ENCODE measurements at places on chromosomes 1 and 21.

GRCh38 chr1:156705918-156706656, 704 bp upstream of the CRABP2 start:
- DNase-seq, result peak; percentile 38

DNA sequence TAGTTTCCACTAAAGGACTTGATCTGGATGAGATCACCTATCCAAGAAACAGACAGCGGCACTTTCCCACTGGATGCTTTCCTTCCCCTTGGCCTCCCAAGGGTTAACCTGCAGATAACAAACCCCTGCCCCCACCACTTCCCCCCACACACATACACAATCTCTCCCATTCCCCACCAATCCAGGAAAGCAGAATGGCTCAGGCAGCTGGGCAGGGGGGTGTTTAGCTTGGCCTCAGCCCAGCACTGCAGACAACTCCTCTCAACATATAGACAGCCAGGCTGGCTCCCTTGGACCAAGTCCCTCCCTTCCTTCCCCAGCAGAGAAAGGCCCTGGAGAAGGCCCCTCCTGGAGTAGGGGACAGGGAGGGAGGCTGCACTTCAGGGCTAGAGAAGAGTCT, 24.6 kb downstream of the PLEKHA6 start:
- no peak for DNase-seq

DNA sequence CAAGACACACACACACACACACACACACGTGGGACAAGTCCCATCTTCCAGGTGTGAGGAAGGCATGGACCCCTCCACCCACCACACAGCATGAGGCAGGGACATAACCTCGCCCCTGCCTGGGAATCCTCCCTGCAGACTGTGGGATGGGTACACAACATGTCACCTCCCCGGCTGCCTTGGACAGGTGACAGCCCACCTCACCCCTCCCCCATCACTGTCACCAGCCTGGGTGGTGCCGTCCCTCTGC, 40.7 kb downstream of the AHDC1 start:
- no peak for DNase-seq

DNA sequence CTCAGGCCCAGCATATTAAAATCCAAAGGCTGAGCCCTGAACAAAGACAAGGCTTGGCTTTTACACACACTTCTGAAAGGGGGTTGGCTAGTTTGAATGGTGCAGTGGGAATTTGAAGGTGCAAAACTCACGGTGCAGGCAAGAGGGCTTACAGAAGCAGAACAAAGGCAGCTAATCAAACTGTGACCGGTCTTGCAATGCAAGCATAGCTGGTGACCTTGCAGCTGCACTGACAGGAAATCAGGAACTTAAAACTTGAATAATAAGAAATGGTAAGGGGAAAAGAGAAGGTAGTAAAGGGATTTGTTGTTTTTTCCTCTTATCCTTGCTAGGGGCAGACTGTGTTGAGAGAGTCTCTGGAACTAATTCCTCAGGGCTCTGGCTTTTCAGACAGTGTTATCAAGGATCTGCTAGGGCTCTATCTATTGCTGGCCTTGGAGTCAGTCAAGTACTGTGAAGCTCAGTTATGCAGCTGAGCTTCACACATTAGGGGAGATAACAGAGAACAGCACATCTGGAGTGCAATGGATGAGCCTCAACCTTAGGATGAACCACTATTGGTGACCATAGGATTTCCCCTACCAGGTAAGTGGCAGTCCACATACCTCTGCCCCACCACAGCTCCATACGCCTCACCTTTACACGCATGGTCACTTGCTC, 97.6 kb downstream of the PPIAL4G start:
- no peak for DNase-seq

- DNase-seq, result no peak
These were observed 184.6 kb upstream of the JUN start for GRCh38 chr1:58968360-58968952.

DNA sequence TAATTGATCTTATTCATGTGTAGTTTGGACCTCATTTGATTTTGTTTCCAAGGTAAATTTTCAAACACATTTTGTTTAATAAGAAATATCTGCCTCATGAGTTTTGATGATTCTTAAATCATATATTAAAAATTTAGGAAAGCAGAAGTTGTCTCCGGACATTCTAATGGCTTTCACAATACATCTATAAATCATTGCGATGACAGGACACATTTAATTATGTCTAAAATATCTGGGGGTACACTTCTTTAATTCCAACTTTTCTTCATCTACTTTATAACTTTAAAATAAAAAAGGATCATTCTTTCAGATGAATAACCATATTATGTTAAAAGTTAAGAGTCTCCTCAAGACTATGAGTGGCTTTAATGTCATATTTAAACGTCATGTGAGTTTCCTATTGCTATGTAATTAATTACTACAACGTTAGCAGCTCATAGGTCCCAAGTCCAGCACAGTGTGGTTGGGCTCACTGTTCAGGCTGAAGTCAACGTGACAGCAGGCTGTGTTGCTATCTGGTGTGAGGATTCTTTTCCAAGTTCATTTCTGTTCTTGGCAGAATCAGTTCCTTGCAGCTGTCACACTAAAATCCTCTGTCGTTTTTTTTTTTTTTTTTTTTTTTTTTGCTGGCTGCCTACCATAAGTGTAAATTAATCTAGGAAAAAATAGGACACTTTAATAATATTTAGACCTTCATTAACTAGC, 893.5 kb downstream of the LTN1 start:
- DNase-seq, result no peak

- DNase-seq, result no peak
These were observed 2.8 kb downstream of the KCNN3 start for GRCh38 chr1:154867064-154867825.

DNA sequence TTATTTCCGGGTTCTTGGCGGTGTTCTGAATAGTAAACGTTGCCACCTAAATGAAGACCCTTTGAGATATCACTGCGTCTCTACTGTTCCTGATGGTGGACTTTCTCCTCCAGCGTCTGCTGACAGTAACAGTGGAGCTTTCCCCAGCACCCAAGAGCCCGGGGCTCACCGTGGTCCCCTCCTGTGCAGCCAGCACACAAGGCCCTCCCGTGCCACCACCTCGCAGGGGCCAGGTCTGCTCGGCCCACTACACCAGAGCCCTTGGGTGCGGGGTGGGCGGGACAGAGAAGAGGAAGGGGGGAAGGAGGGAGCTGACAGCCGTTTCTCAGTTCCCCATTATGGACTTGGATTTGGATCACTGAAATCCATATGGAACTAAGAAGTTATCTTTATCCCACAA, 61.2 kb upstream of the TRAPPC10 start:
- no peak for DNase-seq

DNA sequence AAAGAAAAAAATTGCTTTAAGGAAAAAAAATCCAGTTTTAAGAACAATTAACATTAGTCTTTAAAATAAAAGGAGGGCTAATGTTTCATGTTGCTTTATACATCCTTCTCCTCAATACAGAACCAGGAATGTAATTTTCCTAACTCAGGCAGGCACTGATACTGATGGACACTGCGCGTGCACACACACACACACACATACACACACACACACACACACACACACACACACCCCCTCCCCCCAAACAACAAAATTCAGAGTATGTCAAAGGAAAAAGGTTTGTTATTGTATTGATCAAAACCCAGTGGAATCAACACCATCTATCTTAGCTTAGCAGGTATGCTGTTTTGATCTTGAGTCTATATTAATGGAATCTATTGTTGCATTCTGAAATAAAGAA, 31.6 kb downstream of the PTP4A2 start:
- no peak for DNase-seq

DNA sequence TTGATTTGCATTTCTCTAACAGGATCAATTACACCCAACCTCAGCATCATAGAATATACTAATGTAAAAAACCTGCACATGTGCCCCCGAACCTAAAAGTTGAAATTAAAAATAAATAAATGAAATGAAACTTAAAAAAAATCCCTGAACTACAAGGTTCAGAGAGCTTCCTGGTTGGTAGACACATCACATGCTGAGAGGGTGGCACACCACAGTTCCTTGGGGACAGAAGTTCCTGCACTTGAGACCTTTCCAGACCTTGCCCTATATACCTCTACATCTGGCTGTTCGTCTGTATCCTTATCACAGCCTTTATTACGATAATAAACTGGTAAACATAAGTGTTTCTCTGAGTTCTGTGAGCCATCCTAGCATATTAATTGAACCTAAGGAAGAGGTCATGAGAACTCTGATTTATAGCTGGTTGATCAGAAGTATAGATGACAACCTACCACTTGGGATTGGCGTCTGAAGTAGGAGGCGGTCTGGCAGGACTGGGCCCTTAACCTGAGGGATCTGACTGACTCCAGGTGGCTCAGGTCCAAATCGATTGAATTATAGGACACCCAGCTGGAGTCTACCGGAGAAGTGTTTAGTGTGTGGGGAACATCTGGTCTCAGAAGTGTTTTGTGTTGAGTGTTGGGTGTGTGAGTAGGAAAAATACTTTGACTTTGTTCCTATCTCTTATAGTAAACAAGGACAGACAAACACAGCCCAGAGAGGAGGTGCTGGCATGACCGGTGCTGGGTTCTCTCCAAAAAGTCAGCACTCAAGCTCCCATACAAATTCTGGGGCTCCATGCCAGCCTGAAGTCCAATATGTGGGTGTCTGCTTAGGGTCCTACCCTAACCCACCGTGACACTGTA, 19.0 kb downstream of the C1orf115 start:
- no peak for DNase-seq

- no peak for DNase-seq
These were observed 201.3 kb upstream of the ADGRL4 start for GRCh38 chr1:79207786-79208185.

DNA sequence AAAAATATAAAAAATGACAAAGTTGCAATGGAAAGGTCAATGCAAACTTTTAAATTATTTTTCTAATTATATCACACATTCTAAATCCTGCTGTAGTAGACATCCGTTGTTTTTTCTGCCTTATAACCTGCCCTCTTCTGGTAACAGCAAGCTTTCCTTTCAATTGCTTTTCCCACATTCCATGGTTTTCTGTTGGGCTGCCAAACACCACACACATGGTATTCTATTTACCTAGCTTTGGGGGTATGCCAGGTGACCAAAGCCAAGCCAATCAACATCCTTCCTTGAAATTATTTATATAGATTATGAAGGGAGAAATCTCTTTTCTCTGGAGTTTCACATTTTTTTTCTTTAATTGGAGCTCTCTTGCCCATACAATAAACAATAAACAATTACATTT, 3.4 kb upstream of the LAMC1 start:
- no peak for DNase-seq

- no peak for DNase-seq
These were observed 41.0 kb upstream of the MUTYH start for GRCh38 chr1:45381243-45381642.

GRCh38 chr1:182426442-182427430, 23.2 kb upstream of the RGSL1 start:
- no peak for DNase-seq

DNA sequence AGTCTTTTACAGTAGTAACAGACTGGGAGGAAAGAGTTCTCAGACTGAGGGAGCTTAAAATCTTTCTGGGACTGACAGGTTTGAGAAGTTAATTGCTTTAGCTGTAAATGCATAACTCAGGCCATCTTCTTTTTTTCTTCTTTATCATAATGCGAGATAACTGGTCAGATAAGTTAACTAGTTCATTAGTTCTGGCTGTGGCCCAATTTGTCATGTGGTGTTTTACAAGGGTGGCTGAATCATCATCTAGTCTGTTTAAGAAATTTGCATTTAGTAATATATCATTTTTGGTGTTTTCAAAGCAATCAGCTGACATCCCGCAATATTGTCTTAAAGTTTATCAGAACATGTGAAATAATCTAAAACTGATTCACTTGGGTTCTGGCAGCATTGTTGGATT, 14.0 kb downstream of the HSD3B2 start:
- no peak for DNase-seq

GRCh38 chr1:22224091-22224490, 81.2 kb upstream of the WNT4 start:
- no peak for DNase-seq

DNA sequence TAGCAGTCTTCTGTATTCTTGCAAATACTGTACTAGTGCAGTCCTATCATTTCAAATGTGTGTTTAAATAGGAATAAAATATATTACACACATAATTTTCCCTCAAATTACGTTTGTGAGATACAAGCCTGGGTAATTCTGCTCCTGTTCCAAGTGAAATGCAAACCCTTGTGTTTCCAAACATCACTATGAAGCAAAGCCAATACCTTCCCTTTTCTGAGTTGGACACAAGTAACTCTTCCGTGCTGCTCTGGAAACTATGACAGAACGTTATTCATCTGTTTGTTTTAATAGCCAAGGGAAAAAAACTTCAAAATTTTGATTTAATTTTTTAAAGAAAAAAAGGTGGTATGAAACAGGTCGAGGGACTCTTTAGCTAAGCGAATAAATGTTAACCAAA, 73.7 kb upstream of the UBE2U start:
- DNase-seq, result no peak

- no peak for DNase-seq
These were observed 279.6 kb downstream of the NFIA start for GRCh38 chr1:61361931-61362330.

GRCh38 chr21:28640326-28640725, 352.4 kb downstream of the LTN1 start:
- no peak for DNase-seq

- no peak for DNase-seq
These were observed 13.4 kb upstream of the OLFML3 start for GRCh38 chr1:113965703-113966412.

DNA sequence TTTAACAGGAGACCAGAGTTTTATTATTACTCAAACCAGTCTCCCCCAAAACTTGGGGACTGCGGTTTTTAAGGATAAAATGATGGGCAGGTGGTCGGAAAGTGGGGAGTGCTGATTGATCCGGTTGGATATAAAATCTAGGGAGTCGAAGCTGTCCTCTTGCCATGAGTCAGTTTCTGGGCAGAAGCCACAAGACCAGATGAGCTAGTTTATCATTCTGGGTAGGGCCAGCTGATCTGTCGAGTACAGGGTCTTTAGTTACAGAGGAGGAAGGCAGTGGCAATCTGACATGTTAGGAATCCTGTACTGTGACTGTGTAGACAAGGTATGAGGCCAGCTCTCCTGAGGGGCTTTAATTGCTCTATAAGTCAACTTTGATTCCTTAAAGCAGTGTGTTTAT, 22.9 kb upstream of the FOXE3 start:
- DNase-seq, result no peak

- DNase-seq, result no peak
These were observed 534.0 kb downstream of the KIF26B start for GRCh38 chr1:245688536-245689453.

GRCh38 chr1:48048064-48048463, 50.9 kb upstream of the TRABD2B start:
- DNase-seq, result no peak

DNA sequence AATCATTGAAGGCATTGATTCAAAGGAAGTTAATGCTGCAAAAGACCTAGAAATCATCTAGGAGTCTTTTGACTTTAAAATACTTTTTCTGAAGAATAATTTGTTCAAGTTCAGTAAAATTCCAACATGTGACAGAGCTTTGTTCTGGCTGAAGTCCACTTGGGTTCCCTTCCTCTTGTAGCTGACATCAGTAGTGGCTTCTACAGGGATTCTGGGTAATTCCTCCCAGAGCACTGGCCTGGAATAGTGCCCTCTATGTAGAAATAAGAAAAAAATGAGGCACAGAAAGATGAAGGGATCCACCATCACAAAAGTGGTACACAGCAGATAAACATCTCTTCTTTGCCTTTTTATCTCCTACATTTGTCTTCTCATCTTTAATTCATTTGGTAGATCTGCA, 548.1 kb downstream of the LTN1 start:
- no peak for DNase-seq

Data from activated CD4-positive, CD25-positive, alpha-beta regulatory T cell treated with anti-CD3 and anti-CD28 coated beads, Interleukin-2, amount 50 U/mL, for 16 hours (primary cell).